ENCODE measurements at places on chromosomes 2 and 18. TPM values are rescaled to one million over a fixed set of nuclear protein-coding genes. Genes with fewer than 3 reads are reported as not detected.

- no peak for DNase-seq
- no peak overlapping the region for H3K27ac ChIP-seq
- no peaks in the 10 kb centered on the region for H3K36me3 ChIP-seq
These were observed 869.2 kb upstream of the GCFC2 start for GRCh38 chr2:76579911-76580310.

- H3K27me3 ChIP-seq, result peaks cover 55% of the 10 kb centered on the region
- H3K4me3 ChIP-seq, result no peak overlapping the region
- no peaks in the 10 kb centered on the region for H3K4me1 ChIP-seq
- no peak overlapping the region for H3K27ac ChIP-seq
- DNase-seq, result no peak
These were observed 127.4 kb downstream of the DPP4 start for GRCh38 chr2:161946489-161947107.

- H3K27me3 ChIP-seq, result no peaks in the 10 kb centered on the region
- H3K36me3 ChIP-seq, result no peaks in the 10 kb centered on the region
- H3K27ac ChIP-seq, result no peak overlapping the region
- H3K4me3 ChIP-seq, result no peak overlapping the region
- H3K4me1 ChIP-seq, result no peaks in the 10 kb centered on the region
These were observed 854.3 kb upstream of the ACVR2A start for GRCh38 chr2:146990311-146991054.

- H3K36me3 ChIP-seq, result peaks cover 5% of the 10 kb centered on the region
- peaks cover 6% of the 10 kb centered on the region for H3K4me1 ChIP-seq
- no peaks in the 10 kb centered on the region for H3K27me3 ChIP-seq
These were observed 38.3 kb downstream of the SRSF7 start for GRCh38 chr2:38712871-38713270.

NEB gene
- total RNA-seq, result 30.5 TPM
